ENCODE measurements at places on chromosomes 7 and 10.
A peak's percentile ranks its signal among the peaks of the same experiment; 100 is the strongest.

- no peak for DNase-seq
These were observed 280.9 kb downstream of the NEBL start for GRCh38 chr10:20616056-20616671.

- DNase-seq, result no peak
These were observed 3.2 kb upstream of the GATA3 start for GRCh38 chr10:8051109-8051821.

DNA sequence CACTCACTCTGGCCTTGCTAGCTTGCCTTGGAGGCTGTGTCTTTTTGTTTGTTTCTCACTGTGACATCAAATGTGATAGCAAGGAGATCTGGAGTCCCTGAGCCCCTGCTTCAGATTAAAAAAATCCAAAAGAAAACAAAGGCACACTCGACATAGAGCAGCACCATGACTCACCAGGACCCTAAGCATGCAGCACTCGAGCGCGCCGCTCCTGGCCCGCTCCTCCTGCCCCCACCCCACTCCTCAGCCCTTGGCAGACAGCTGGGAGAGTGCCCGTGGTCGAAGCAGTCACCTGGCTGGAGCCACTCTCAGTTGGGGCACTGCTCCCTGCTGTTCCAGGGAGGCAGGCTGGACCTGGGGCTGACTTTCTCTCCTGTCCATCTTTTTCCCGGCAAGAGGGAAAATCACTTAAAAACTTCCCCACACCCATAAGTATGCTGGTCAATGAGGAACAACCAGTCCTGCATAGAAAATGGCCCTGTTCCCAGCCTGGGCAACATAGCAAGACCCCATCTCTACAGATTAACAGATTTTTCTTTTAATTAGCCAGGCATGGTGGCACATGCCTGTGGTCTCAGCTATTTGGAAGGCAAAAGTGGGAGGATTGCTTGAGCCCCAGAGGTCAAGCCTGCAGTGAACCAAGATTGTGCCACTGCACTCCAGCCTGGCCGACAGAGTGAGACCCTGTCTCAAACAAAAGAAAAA is 128.4 kb downstream of the PAXIP1 start:
- no peak for DNase-seq

DNA sequence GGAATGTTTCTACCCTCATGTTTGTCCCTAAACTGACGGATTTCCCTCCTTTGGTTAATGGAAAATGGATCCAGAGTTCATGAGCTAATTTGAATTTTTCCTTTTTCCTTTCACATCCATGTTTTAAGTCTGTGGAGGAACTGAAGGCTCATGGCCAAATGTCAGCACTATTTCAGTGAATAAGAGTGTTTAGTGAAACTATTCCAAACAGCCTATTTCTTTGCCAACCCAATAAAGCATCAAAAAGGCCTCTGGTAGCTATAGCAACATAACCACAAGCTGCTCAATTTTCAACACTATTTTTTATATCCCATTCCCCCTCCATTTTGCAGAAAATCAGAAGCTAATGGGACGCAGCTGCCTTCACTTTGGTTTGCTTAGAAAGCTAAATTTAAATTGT is 1454.1 kb downstream of the GATA3 start:
- DNase-seq, result no peak

- DNase-seq, result no peak
These were observed 805 bp downstream of the MSRB2 start for GRCh38 chr10:23095966-23096801.

DNA sequence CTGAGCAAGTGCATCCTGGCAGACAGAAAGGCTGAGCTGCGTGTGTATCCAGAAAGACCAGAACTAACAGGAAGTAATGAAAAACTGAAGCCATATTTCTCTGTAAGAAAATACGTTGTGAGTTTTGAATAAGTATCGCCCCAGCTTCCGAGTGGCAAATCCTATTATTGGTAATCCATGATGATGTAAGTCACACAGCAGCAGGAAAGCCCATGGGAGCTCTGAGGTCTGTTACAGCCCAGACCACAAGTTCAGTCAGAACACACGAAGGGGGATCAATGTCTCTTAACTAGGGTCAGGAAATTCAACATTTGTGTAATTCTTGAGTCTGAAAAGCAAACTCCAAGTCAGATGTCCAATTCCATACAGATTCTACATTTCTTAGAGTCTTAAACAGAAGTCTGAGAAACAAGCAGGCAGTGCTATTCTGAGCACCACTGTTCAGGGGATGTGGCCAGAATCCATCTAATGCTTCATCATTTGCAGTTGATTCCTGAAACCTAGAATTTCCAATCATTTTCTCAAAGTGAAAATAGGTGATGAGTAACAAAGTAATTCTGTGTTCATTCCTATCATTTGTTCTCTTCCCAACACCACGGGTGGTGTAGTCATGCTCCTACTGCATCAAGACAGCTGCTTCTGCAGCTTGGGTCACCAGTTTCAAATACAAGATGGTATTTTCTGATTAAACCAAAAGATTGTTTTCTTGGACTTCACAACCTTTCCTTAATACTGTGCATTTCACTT is at the start of gene LRIT2:
TSS of gene LRIT2 (minus strand) at position 118 of the 747 bp plus-strand sequence. CDS start at position 94, 24 bp downstream.
- DNase-seq, result no peak

GRCh38 chr7:96836456-96836855 is 126.8 kb upstream of the SEM1 start:
- no peak for DNase-seq

- DNase-seq, result no peak
These were observed 39.3 kb downstream of the VWA2 start for GRCh38 chr10:114278140-114278883.

- DNase-seq, result peak; percentile 39
These were observed 31.0 kb downstream of the AMZ1 start for GRCh38 chr7:2719007-2719406.

- DNase-seq, result no peak
These were observed 15.5 kb upstream of the DNAJB12 start for GRCh38 chr10:72370201-72370722.

GRCh38 chr10:58435297-58435985 is 50.2 kb downstream of the TFAM start:
- no peak for DNase-seq

DNA sequence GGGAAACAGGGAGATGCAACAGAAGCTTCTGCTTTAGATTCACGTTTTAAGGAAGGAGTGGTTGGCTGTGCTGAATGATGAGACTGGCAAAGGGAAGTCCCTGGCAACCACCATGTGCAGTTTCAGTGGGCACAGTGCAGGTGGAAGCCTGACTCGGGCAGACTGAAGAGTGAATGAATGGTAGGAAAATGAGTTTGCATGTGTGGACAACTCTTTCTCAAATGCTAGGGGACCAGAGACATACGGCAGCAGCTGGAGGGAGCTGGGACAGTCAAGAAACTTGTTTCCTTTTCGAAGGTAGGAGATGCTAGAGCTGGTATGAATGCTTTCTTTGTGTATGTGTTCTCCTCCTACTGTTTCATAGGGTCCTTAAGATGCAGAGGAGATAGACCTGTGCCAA is 29.0 kb downstream of the PODXL start:
- no peak for DNase-seq

DNA sequence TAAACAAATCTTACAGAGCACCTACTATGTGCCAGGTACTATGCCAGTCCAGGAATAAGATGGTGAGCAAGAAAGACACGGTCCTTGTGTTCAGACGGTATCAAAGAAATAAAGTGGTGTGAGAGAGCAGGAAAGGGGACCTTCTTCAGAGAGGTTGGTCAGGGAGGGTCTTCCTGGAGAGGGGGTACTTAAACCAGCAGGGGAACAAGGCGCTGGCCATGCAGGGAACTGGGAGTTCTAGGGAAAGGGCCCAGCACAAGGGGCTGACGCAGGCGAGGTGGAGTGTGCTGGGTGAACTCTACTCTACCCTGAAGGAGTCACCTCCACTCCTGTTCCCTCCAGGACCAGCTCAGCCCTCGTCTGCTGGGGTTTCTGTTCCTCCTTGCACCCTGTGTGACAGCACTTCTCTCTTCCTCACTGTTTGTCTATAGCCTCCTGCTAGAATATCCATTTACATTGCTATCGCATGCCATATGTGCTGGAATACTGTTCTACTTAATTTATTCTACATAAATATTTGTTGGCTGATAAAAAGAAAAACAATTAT is 73.5 kb downstream of the AOAH start:
- DNase-seq, result no peak

GRCh38 chr10:28585076-28585475 is 52.2 kb downstream of the WAC start:
- DNase-seq, result no peak

DNA sequence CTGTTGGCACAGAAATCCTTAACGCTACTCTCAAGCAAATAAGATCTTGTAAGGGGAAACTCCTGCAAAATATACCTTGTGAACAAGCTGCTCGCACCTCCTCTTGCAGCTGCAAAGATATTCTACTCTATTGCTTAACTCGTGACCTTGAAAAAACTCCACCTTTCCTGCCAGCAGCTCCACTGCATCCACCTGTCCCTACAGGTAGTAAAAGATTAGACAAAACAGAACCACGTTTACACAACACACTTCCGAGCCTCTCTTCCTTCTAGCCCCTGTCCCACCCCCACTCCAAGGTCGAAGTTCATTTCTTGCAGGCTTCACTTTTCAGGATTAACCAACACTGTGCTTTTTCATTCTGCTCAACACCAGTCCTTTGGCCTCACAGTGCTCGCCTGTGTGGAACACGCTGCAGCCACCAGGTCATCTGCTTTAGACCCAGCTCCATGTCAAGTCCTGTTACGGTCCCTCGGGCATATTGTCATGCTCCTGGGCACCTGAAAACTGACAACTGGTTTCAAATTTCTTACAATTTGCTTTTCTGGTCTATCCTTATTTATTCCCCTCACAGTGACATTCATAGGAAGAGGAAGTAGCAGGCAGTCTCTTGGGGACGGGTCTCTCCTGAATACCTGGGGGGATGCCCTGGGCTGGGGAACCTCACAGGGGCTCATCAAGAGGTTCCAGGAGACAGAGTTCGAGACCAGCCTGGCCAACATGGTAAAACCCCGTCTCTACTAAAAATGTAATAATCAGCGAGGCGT is 165.8 kb upstream of the KLF14 start:
- no peak for DNase-seq

GRCh38 chr7:85866540-85866939 is 679.7 kb upstream of the SEMA3D start:
- DNase-seq, result no peak

DNA sequence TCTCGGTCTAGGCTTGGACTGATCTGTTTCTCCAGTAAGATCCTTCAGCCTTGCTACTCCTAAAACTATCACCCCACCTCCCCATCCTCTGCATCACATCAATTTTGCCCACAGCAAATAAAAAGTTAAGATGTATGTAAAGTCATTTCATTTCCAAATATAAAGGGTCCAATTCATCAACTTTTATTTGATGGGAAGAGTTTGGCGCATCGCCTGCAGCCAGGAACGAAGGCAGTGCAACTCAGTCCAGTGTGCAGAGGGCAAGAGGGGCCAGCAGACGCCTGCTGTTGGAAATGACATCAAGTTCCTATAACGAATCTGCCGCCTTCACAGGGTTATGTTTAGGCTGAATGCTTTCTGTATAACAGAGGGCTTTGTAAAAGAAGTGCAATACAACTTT is 97.0 kb downstream of the SVIL start:
- no peak for DNase-seq

DNA sequence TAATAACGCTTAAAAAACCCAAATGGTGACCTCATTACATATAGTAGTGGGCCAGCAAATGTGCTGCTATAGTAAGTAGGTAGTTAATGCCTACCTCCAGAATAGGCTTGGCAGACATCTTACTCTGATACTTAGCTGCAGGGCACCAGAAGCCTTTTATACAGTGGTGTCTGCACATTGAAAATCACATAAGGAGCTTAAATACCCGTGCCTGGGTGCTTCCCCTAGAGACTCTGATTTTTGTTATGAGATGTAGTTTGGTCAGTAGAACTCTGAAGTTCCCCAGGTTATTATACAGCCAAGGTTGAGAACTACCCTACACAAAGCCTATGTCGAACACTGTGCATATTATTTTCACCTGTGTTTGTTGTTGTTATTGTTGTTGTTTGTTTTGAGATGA is 47.2 kb downstream of the ANKIB1 start:
- no peak for DNase-seq

GRCh38 chr10:8146650-8147049 is 92.2 kb downstream of the GATA3 start:
- DNase-seq, result no peak

- no peak for DNase-seq
These were observed 550 bp upstream of the CALU start for GRCh38 chr7:128738570-128739047.

GRCh38 chr10:14742815-14743214 is 31.9 kb downstream of the FAM107B start:
- no peak for DNase-seq

- DNase-seq, result no peak
These were observed 312.6 kb downstream of the PTPRN2 start for GRCh38 chr7:158274996-158275395.

DNA sequence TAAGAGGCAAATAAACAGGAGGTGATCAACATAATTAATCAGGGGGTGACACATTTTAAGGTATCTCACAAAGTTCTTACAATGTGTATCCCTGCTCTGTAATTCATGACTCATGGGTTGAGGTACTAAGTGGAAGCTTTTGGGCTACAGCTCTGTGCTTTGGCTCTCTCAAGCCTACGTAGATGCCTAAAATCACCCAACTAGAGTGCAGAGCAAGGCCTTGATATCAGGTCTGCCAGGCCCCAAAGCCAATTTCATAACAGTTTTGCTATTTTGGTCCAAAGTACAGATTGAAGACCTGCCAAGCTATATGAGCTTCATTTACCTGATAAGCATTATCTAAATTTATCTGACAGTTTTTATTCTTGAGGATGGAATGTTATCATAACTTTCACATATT is 175.3 kb upstream of the BET1 start:
- no peak for DNase-seq

GRCh38 chr10:22581461-22581860 is 132.9 kb downstream of the PIP4K2A start:
- no peak for DNase-seq

GRCh38 chr7:37013771-37014170 is 289.5 kb upstream of the AOAH start:
- no peak for DNase-seq

- no peak for DNase-seq
These were observed 49.9 kb downstream of the PITRM1 start for GRCh38 chr10:3122486-3123205.

DNA sequence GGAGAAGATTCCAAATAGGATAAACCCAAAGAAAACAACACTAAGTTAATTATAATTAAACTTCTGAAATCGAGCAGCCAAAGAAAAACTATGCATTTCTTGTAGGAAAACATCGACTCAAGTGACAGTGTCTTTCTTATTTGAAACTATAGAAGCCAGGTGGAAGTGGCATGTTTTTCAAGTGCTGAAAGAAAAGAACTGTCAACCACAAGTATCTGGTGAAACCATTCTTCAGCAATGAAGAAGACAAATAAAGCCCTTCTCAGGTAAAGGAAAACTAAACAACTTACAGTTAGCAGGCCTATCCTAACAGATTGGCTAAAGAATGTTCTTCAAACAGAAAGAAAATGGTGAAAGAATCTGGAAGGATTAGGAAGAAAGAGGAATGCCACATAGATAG is 71.4 kb upstream of the MSRB2 start:
- DNase-seq, result no peak

GRCh38 chr7:70387217-70387616 is 744.7 kb upstream of the GALNT17 start:
- DNase-seq, result no peak

- DNase-seq, result no peak
These were observed 58.4 kb upstream of the ETV1 start for GRCh38 chr7:14047709-14048399.

GRCh38 chr10:53079283-53079682 is 306.7 kb upstream of the MBL2 start:
- no peak for DNase-seq

Measured in stimulated activated CD4-positive, alpha-beta T cell treated with anti-CD3 and anti-CD28 coated beads, TNF-alpha, amount 100 ng/mL, for 1 hour (primary cell).